ENCODE measurements at places on chromosomes 2 and 18. TPM values are rescaled to one million over a fixed set of nuclear protein-coding genes. Genes with fewer than 3 reads are reported as not detected.
A peak's percentile ranks its signal among the peaks of the same experiment; 100 is the strongest.

- DNase-seq: no peak
Measured at GRCh38 chr2:38262069-38262871, 114.8 kb downstream of the ATL2 start.

DNA sequence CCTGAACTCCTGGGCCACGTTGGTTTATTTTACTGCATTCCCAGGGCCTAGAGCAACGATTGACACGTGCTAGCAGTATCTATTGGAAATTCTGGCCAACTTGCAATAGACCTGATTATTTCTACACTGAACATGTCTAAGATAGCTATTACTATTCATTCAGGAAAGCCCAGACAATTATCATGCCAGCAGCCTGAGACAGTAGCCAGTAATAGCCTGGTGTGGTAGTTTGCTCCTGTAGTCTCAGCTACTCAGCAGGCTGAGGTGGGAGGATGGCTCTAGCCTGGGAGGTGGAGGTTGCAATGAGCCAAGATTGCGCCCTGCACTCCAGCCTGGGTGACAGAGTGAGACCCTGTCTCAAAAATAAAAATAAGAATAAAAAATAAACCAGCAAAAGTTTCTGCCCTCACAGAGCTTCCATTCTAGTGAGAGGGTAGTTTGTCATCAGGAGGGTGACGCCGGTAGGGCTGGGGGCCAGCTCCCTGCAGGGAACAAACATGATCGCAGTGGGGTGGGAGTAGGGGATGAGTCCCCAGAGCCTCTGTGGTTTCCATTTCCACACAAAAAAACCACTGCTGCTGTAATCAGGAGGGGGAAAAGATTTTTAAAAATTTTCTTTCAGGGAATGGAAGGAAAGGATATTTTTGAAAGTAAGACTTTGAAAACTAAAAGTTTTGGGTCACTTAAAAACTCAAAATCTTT, 4.3 kb downstream of the CASP8 start:
- DNase-seq: no peak

The TEKT4 gene
- not detected for polyA plus RNA-seq

DNA sequence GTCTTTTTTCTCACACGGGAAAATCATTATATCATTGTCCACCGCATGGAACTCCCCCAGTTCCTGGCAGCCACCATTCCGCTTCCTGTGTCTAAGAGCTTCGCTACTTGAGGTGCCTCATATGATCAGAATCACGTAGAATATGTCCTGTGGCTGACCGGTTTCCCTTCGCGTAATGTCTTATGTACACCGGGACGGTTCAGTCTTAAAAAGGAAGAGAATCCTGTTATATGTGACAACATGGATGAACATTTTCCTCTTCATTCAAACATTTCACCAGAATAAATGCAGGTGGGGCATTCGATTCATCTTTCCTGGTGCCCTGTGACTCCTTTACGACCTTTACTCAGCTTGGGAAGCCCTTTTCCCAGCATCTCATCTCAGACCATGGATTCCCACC, 131.7 kb upstream of the TWIST2 start:
- no peak for DNase-seq

DNA sequence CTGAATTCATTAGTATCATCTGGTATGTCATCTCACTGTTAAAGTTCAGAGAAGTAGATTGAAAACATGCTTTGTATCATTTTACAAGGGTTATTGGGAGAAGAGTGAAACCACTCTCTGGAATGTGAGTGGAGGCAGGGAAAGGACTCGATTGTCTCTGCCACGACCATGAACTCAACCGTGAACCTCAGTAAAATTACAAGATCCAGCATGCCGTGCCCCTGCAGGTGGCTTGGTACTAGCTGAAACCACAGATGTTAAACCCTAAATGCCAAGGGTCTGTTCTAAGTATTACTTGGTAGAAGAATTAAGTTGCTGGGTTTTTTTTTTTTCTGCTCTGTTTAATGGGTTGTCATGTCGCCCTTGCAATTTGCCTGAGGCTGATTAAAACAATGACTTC, 197.2 kb downstream of the MYO3B start:
- DNase-seq: no peak

DNA sequence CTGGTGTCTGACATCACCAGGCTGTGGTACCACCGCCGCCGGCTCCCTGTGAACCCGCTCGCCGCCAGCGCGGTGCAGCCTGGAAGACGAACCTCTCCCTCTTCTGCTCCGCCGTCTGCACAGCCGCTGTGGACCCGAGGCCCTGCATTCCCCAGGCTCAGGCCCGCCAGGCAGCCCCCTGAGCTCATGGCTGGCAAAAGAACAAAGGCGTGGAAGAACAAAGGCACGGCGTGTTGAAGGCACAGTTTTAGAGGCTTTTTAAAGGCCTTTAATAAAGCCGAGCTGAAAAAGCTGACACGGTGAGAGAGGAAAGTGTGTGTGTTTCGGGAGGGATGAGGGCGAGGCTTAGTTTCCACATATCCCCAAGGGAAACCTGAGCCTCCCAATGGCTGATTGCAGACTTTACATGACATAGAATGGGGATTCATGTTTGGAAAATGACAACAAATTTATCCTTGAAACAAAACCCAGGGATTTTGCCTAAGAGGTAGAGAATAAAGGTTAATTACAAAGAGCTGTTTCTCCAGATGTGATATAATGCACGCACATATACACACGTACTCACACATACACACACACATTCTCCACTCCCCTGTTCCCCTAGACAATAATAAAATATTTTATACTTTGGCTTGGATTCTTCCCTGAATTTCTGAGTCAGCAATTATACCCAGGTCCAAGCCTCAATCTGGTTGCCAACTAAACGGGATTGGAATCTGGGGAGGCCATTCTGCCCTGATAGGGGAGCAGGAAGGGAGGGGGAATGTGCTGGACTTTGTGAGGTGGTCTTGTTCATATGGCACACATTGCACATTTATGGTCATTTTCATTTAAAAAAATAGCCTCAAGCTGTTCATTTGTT, 39.7 kb downstream of the RFX8 start:
- DNase-seq: no peak

The ADAM17 gene
- 39.1 TPM for polyA plus RNA-seq

GRCh38 chr2:121529439-121530211, 1.1 kb upstream of the RNU4ATAC start:
- DNase-seq: peak; percentile 29

The SH3RF3 gene
- polyA plus RNA-seq: 0.21 TPM

The AGFG1 gene
- polyA plus RNA-seq: 104 TPM

DNA sequence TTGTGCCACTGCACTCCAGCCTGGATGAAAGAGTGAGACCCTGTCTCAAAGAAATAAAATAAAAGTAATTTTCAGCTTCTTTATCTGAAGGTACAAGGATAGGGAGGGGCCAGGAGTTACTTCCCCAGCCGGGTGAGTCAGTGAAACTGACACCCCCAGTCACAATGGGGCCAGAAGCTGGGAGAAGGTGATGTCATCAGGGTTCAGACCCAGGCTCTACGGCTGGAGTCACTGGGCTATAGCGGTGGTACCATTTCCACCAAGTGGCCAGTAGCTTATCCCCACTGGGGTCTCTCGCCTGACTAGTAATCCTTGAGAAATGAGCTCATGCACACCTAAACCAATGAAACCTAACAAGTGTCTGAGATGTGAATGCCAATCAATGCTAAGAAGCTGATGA, 107.9 kb downstream of the ALPK2 start:
- no peak for DNase-seq

- no peak for DNase-seq
Measured at GRCh38 chr2:199462347-199462955, 4.7 kb upstream of the SATB2 start.

The RFX8 gene
- polyA plus RNA-seq: not detected

DNA sequence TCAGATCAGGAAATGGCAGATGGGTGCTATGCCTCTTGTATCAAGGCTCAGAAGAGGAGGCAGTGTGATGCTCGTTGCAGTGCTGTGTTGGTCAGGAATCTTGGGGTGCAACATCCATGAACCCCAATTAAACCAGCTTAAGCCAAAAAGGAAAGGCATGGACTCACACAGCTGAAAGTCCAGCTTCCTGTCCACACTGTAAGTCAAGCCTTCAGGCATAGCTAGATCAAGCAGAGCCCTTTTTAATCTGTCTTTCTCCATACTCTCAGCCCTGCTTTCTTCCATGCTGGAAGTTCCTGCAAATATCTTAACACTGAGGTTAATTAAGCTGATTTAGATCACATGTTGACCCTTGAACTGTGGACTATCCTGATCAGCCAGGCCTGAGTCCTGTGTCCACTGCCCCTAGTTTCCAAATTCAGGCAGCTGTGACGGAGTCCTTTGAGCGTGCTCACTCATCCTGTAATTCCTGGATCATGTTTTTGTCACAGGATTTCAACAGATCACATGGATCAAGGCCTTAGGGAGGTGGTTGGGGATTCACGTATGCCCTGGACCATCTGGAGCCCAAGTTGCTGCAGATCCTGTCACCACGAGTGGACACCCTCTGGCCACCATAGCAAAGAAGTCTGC, 4.5 kb upstream of the C2orf74 start:
- no peak for DNase-seq

DNA sequence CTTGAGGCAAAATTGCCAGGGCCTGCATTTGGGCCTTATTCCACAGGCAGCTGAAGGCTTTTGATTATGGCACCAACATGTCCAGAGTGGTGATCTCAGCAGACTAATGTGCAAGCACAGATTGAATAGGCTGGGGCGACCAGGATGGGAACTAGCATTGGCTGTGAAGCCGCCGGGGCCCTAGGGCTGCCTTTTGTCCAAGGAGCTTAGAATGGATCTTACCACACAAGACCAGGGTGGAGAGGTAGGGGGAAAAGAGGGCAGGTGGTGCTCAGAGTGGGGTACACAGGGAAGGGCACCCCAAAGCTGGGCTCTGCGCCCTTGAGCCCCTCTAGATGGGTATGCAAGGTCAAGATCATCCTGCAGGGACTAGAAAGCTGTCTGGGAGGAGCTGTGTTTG, 23.1 kb downstream of the PSD4 start:
- DNase-seq: no peak

- no peak for DNase-seq
Measured at GRCh38 chr2:142380372-142380771, 249.6 kb upstream of the LRP1B start.

- DNase-seq: no peak
Measured at GRCh38 chr2:77443076-77443475, 79.1 kb downstream of the LRRTM4 start.

DNA sequence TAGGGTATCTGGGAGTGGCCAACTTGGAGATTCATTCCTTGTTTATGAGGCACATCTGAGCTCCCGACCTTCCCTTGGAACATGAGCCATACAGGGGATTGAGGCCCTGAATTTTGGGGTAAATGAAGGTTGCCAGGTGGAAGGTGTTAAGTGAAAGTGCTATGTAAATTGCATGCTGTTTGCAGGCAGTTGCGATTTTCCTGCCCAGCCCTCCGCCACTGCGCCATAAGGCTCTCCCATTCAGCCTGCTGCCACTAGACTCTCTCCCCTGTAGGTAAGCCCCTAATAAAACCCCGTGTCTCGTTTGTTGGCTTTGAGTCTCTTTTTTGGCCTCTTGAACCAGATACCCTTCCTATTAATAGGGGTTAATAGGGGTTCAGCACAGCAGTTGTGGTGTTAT, 33.8 kb downstream of the PCARE start:
- no peak for DNase-seq

DNA sequence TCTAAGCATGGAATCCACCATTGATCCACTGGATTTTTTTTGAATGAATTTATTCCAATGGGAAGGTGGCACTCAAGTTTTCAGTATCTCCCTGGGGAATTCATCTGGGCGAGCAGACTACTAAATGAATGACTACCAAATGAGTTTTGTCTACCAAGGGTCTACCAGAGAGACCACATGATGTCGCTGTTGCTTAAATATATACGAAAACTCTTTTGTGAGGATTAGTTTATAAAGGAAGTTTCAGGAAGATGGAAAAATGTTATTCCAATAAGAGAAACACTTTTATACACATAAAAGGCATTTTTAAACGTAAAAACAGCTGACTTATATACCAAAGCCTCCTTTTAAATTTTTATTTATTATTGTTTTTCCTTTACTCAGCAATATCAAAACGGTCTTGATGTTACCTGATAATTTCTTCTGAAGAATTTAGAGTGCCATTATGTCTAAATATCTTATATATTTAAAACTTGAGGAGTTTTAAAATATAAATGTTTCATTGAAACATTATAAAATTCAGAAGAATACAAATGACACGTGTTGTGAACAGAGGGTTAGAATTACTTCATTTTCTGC, 139.7 kb downstream of the HRH4 start:
- peak; percentile 3 for DNase-seq

GRCh38 chr2:3168230-3168891, 209.3 kb downstream of the EIPR1 start:
- DNase-seq: no peak

DNA sequence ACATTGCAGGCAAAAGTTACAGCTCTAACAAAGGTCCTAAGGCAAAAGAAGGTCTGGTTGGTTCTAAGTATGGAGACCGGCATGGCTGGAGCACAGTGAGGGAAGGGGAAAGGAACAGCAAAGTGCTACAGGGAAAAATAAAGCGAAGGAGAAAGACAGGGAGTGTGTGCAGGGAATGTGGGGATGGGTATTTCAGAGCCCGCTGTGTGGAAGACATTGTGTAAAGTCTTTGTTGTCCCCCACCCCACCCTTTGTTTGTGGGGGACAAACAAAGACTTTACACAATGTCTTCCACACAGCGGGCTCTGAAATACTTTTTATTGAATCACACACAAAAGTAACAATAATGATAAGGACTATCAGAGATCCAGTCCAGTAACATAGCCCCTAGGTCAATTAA, 28.9 kb upstream of the C2orf15 start:
- no peak for DNase-seq

DNA sequence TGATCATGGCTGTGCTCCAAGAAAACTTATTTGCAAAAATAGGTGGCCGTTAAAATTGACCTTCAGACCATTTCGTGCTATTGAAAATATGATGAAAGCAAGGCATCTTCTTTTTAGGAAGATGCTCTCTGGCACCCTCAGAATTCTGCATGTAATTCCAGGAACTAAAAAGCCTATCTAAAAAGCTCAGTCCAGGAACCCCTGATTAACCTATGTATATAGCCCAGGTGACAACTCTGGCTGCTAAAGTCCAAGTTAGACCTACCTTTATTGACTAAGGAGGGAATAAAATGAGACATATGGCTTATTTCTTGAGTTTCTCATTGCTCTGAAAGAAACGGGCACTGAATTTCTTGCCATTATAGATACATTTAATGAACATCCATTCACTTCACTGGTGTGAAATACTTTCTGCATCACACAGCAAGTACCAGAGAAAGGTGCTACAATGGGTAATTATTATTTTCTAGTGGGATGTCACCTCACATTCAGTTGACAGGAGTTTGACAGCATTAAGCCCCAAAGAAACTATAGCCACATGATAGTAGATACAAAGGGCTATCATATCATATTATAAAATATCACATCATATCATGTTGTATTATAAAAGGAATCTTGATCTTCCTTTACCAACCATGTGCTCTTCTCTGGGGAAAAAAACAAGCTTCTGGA, 83.8 kb downstream of the EPHA4 start:
- no peak for DNase-seq

The LRRC30 gene
- polyA plus RNA-seq: not detected

GRCh38 chr18:80246445-80247392, 595 bp downstream of the PARD6G start:
- DNase-seq: no peak

The ITGA4 gene
- 4.1 TPM for polyA plus RNA-seq

Data from A549 (cell line).